ENCODE measurements at places on chromosomes 2 and 18.

DNA sequence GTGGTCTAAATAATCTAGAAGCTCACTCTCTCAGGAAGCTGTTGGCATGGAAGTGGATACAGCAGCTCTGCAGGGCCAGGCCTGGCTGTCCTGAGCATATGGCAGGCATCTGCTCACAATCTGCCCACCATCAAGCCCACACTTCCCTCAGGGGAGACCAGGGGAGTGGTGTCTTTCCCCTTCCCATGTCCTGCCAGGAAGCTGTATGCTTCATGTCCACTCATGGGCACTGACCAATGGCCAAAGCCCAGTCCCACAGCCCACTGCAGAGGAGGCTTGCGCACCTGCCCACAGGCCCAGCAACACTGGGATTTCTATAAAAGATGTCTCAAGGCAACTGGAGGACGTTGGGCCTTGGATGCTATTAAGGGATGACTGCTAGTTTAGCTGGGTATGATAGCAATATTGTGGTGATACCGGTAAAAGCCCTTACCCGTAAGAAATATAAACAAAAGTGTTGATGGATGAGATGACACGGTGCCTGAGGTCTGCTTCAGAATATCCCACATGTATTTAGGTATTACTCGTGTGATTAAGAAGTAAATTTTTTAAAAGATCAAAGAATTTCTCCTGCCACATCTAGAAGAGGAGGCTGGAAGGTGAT, 106.7 kb upstream of the CTDP1 start:
- DNase-seq, result no peak

GRCh38 chr2:15973481-15974401, 33.4 kb downstream of the MYCN start:
- no peak for DNase-seq

DNA sequence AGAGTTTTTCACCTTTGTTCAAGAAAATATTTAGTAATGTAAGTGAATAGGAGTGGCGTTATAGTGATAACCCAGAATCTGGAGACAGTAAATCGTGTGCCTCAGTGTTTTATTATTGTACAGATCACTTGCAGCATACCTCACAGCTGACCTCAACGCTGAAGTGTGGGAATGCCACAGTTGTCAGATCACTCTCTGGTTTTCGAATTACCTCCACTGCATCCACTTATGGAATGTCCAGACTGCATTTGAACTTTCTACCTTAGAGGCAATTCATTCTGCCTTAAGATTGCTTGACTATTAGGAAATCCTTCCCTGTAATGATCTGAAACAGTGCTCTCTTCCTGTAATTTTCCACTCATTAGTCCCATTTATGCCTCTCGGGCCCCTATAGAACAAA, 164.5 kb upstream of the ALPP start:
- DNase-seq, result no peak

DNA sequence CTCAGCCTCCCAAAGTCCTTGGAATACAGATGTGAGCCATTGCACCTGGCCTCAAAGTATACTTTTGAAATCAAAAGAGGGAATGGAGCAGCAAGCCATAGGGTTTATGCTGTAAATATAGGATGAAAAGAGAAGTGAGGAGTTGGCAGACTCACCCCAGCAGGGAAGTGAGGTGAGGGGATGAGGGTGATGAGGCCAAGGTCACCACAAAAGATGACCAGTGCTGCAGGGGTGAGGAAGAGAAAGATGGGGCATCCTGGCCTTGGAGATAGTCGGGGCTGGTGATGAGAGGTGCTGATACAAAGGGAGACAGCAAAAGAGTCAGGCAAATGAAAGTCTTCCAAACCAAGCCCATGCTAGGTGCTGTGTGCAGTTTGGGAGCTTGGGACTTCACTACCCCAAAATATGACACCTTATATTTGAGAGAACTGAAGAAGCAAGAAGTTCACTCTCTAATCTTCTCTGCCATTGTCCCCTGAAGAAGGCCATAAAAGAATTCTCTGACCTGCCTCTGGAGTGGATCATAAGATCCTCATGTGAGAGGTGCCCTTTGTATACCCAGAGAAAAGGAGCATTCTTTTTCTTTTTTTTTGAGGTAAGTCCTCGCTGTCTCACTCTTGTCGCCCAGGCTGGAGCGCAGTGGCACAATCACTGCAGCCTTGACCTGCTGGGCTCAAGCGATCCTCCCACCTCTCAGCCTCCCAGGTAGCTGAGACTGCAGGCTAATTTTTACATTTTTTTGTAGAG, 31.0 kb downstream of the TGIF1 start:
- no peak for DNase-seq

- no peak for DNase-seq
Measured at GRCh38 chr18:39611381-39612100, 2045.9 kb upstream of the CELF4 start.

- DNase-seq, result no peak
Measured at GRCh38 chr2:219314804-219315468, 5.7 kb upstream of the PTPRN start.

GRCh38 chr18:22063102-22063501, 106.3 kb upstream of the GATA6 start:
- no peak for DNase-seq

GRCh38 chr2:60847854-60848253, 33.5 kb upstream of the REL start:
- no peak for DNase-seq

GRCh38 chr2:17625446-17625845, 85.0 kb downstream of the VSNL1 start:
- DNase-seq, result no peak

DNA sequence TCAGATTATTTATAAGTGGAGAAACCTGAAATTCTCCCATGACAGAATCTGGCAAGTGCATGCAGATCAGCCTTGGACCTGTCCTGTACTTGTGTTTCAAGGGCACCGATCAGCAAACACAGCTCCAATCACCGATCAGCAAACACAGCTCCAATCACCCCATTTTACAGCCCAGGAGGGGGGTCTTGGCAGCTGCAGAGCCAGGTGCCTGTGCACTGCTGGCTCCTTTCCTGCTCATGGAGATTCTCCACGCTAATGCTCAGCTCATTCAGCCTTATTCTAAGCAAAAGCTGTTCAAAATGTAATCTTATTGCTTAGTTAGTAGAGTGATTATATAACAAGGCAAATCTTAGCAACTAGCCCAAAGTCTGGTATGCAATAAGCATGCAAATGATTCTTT, 623.1 kb upstream of the HS6ST1 start:
- DNase-seq, result no peak

DNA sequence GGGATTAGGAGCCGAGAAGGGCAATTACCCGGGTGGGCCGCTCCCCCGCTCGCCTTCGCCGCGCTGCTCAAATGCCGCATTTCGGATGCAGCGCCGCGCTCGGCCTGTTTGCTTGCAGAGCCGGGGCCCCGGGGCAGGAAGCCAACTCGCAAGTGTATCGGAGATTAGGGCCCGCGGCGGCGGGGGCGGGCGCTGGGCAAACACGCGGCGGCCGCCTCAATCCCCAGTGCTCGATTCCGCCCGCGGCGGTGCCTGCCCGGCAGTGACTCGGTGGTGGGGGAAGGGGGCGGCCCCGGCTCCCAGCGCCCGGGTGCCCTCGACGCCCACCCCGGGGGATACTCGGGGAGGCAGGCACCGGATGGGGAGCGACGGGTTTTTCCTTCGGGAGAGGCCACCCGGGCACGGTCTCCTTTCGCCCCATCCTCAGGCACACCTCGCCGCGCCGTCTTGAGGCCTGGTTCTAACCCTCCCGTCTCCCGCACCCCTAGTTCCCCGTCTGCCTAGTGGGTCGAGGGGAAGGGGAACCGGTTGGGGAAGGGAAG, 26.6 kb upstream of the NOTO start:
- peak; percentile 60 for DNase-seq

GRCh38 chr2:41066168-41066567, 614.3 kb upstream of the SLC8A1 start:
- DNase-seq, result no peak

- DNase-seq, result no peak
Measured at GRCh38 chr2:162381851-162382250, 37.9 kb downstream of the GCA start.

GRCh38 chr2:231726276-231726675, 18.0 kb downstream of the PTMA start:
- DNase-seq, result no peak

- no peak for DNase-seq
Measured at GRCh38 chr2:207412787-207413310, 116.9 kb upstream of the CREB1 start.

GRCh38 chr2:160308915-160309314, 108.8 kb upstream of the ITGB6 start:
- DNase-seq, result no peak

DNA sequence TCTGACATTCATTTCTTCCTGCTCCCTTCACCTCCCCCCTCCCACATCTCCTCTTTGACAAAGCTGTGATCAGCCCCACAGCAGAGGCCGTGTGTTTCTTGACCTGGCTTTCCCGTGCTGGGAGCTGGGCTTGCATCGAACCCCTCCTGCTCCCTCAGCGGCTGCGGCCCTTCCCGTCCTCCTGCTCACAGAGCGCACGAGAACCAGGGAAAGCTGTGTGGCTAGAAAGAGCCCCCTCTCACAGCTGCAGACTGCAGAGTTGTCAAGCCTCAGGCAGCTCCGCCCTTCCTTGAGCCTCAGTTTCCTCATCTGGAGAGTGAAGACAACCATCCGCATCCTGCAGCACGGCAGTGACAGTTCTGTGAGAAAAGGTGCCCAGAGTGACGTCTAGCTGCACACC, 65.7 kb upstream of the GLI2 start:
- DNase-seq, result no peak

GRCh38 chr2:139492131-139492680, 712.0 kb upstream of the NXPH2 start:
- no peak for DNase-seq

- no peak for DNase-seq
Measured at GRCh38 chr2:49080681-49081080, 73.6 kb downstream of the FSHR start.

- no peak for DNase-seq
Measured at GRCh38 chr18:31554776-31555175, 36.9 kb upstream of the TTR start.

DNA sequence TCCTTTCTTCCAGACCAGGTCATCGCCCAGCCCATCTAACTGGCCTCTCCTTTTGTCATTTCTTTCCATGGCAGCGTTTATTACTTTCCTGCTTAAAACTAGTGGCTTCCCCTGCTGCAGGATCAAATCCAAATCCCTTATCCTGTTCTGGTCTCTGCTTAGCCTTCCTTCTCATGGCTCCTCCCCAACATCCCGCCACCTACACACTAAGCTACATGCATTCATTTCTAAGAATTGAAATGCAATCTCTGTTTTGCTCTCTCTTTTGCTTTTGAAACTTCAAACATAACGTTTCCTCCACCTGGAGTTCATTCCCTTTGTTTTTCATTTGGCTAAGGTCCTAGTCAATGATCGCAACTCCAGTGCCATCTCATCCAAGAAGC, 18.0 kb upstream of the DPP4 start:
- DNase-seq, result no peak

DNA sequence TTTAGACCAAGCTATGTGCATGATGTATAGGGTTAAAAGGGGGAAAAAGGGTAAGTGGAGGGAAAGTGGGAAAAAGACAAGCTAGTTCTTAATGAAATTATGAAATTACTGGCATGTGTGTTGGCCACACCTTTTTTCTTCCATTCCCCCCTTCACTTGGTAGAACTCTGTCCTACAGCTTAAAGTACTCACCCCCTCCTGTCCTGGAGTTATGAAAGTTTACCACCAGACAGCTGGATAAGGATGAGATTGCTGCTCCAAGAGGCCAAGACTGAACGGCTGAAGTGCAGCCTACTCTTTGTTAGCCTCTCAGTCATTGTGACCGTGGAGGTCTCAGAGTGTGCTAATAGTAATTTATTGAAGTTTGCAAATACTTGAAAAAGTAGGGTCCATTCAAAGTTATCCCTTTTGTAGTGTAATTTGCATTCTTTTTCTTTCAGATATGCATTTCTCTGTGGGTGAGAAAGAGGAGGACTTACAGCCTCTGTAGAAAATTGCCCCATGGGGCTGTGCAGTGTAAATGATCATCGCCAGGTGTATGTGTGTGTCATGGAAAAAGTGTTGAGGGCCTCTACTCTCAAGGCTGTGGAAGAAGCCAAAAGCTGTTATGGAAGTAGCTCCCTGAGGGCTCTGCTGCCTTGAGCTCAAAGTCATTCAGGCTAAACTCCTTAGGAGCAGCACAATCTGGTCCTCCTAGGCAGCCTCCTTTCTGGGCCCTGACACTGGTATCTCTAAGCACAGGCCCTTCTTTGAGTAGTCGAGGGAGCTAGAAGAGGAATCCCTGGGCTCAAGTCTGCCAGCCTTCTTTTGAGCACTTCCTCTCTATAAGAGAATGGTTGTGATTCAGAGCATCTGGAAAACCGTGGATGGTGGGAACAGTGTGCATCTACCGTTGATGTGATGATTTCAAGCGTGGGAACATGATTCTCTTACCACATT, 46.2 kb downstream of the LHCGR start:
- DNase-seq, result no peak

DNA sequence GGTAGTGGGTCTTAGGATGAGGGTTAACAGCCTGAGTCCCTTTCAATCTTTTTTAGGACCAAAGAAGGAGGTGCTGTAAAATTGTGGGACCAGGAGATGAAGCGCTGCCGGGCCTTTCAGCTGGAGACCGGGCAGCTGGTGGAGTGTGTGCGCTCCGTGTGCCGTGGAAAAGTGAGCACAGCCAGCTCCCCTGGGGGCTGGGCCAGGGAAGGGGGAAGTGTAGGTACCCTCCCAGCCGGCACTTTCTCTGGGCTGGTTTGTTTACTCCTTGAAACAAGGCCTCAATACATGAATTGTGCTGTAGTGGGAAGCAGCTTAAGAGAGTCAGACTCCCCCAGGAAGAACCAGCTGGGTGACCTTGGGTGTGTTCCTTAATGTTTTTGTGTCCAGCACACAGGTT, 90.1 kb downstream of the RTN4 start:
- DNase-seq, result no peak

GRCh38 chr18:59779979-59780378, 82.8 kb upstream of the CCBE1 start:
- DNase-seq, result no peak

GRCh38 chr18:52288403-52289004, 51.5 kb upstream of the DCC start:
- no peak for DNase-seq

DNA sequence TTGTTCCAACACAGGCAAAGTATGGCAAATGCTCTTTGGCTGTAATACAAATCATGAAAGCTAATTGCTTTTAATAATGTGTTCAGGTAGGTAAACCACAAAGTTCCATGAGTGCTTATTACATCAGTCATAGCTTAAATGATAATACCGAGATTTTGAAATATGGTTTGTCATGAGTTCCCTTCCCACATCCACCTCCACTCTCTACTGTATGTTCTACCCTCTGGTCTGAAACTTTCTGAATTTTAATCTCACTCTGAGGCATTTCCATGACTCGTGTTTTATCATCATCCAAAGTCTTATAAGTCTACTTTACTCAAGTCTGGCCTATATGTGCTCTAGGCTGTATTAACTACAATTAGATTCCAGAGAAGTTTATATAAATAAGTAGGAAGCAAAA, 354.8 kb downstream of the AKAIN1 start:
- no peak for DNase-seq

GRCh38 chr2:46010925-46011490, 286.2 kb upstream of the EPAS1 start:
- peak; percentile 25 for DNase-seq

DNA sequence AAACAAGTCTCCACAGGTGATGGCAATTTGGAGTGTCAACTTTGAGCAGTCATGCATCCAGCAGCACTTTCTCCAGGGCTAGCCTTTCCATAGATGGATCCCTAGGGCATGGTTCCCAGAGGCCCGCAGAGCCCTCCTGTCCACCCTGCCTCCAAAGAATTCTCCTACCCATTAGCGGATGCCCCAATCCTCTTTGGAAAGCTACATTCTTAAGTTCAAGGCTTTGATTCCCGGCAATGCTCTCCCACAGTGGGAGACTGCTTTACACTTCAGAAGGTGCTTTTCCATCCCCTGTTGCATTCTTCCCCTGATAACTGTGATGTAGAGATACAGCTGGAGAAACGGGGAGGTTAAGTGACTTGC, 61.3 kb downstream of the ACAA2 start:
- DNase-seq, result no peak

All from right lung (tissue), 10 donors.